Stimulated activated CD8-positive, alpha-beta memory T cell treated with anti-CD3 and anti-CD28 coated beads, Interleukin-2, amount 100 ng/mL, for 48 hours (primary cell): ENCODE measurements at places on chromosomes 6 and 20.

DNA sequence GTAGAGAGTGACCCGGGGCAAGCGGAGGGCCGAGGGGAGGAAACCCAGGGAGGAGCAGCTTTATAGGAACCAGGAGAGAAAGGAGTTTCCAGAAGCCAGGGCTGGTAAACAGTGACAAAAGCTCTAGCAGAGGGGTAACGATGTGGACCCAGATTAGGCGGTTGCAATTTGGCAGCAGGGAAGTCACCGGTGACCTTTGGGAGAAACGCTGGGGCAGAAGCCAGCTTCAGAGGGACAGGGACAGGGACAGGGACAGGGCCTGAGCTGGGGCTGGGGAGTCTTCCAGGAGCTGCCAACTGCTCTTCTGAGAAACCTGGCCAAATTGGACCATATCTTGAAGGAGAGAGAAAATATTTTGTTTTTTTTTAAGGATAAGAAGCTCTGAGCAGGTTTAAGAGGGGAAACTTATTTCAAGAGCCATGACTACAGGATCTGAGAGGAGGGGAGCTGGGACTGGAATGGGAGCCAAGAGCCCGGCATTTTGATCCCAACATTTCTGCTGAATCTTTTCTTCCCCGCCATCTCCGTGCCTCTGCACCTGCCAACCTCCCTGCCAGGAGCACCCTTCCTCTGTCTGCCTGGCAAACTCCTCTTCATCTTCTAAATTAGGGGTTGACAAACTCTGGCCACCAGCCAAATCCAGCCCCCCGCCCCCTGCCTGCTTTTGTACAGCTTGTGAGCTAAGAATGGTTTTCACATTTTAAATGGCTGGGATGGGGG lies 22.6 kb upstream of the PREX1 start:
- no peak for DNase-seq

GRCh38 chr6:93182938-93183479 lies 236.3 kb downstream of the EPHA7 start:
- no peak for DNase-seq

- no peak for DNase-seq
Observed at GRCh38 chr6:11393713-11394627, 143.6 kb upstream of the TMEM170B start.

DNA sequence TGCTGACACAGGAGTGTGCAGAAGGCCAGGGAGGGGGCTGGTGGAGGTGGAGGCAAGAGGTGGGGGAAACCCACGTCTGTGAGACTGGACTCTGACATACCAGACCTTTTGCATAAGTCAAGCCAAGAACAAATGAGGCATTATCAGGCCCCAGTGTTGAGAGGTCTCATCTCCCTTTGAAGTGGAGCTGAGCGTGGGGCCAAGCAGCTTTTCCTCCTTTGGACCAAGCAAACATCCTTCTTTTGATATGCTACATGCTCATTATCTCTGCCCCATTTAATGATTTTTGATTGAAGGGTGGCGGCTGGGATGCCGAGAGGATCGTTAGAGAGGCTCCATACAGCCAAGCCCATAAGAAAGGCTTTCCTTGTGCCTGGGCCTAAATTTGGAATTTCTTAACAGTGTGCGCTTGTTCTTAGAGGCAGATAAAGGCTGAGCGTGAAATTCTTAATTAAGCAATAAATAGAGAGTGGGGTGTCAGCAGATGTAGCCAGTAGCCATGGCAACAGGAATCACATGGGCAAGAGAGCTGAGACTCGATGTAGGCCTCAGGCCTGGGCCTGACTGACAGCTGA lies 244.5 kb downstream of the PKHD1 start:
- no peak for DNase-seq
